ENCODE measurements at places on chromosomes 3 and 15.

- no peak for DNase-seq
These were observed 17.2 kb upstream of the ANKDD1A start for GRCh38 chr15:64894395-64895056.

DNA sequence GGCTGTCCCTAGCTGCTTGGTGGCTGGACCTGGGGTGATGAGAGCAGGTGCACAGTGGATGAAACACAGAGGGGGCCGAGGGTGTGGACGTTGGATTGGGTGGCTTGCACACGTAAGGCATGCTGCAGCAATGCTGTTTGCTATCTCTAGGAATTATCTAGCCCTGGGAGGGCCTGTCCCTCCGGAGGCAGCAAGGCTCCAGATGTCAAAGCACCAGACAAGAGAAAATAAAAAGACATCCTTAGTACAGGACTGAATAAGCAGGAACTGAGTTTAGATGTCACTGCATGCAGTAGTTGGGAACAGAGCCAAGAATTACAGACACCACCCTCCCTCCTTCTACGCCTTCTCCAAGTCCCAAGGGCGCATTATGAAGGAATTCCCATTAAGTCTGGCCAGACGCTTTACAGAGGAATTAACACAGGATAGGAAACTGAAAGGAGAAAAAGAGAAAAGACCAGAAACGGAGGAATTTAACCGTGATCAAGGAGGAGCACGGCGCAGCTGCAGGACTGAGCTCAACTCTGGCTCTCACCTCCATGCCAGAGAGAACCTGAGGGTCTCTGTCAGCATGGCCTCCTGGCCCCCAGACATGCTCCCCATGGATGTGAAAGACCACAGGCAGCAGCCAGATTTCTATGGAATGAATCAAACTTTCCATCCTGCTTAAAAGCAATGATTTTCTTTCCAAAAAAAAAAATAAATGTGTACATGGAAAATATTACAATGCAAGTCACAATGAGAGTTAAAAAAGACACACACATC, 13.8 kb downstream of the ATP10A start:
- DNase-seq, result no peak

DNA sequence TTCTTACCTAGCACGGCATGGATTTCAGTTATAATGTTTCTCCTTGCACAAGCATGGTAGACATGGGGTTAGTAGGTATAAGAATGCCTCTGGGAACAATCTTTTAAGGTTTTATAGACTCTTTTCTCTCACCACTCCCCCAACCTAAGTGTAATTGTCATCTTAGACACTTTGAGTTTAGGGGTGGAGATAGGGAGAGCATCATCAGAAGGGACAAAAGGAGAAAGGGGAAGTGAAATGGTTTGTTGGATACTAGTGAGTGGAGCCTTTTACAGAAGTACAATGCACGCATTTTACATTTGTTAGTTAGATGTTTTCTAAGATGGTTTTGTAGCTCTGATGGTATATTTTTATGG, 189.2 kb downstream of the TP63 start:
- no peak for DNase-seq

GRCh38 chr3:144033863-144034262, 62.2 kb downstream of the DIPK2A start:
- no peak for DNase-seq

- no peak for DNase-seq
These were observed 405.5 kb downstream of the SHQ1 start for GRCh38 chr3:72442759-72443158.

DNA sequence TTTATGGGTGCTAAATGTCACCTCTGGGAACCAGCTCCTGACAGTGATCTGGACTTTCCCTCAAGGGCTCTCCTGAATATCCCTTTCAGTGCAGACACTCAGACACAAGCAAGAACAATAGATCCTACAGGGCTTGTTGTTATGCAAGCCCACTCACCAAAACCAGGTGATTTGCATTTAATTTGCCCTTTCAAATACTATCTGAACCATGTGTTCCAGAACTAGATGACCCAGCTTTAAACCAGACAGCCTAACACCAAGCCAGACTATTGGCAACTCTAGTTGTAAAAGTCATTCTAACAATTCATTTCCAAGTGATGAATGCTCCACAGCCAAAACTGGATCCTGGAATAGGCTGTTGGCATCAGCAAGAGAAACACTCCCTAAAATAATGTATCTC, 5.6 kb upstream of the ATP8B4 start:
- no peak for DNase-seq

GRCh38 chr3:106797461-106797860, 579.8 kb upstream of the CCDC54 start:
- DNase-seq, result no peak

- no peak for DNase-seq
These were observed 88.9 kb downstream of the PTPRG start for GRCh38 chr3:61650276-61650675.

DNA sequence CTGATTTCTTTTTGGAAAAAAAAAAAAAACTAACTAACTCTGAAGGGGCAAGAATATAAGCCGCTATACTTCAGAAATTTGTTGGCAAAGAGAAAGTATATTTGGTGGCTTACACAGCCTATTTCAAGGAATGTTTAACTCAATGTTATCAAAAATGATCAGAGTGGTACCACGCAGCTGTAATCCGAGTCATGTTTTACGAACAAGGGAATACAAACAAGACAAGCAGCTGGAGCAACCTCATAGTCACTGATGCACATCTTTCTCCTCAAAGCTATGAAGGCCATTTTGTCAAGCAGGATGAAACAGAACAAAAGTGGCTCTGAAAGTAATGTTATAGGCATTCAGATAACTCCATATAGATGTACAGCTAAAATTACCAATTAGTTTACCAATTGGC, 81.2 kb downstream of the SCAPER start:
- no peak for DNase-seq

DNA sequence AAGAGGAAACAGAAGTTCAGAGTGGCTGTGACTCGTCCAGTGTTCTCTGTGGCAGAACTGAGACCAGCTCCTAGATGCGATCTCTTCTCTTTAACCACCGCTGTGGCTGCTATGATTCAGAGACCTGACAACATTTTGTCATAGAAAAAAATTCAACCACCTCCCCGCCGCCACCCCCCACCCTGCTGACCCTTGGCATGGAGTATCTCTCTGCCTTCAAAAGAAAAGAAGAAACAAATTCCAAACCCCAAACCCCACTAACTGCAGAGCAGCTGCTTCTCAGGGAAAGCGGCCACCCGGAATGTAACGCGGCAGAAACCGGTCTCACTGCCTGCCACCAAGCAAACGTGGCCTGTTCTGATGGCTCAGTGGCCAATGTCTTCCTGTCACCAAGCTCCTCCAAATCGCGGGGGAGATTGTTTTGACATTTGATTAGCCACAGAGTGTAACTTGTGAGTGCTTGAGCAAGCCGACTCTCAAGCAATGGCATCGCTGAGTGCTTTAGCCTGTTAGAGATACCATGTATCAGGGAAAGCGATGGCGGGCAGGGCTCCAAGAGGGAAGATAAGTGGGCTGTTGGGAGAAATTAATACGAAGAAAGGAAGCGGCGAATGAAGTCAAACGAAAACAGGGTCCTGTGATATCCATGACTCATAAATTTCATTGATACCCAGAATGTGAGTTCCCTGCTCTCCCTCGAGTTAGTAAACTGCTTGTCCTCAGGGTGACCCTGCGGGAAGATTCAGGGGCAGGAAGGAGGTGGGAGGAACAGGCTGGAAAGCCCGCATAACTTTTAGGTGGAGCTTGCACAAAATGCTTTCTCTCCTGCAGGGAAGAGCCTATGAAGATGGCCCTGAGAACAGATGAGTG, 44.8 kb upstream of the TLE3 start:
- DNase-seq, result no peak

GRCh38 chr15:78730955-78731354, 80.3 kb downstream of the ADAMTS7 start:
- DNase-seq, result no peak

- no peak for DNase-seq
These were observed 337.2 kb upstream of the RARB start for GRCh38 chr3:25090698-25091453.

- no peak for DNase-seq
These were observed 126.5 kb upstream of the THBS1 start for GRCh38 chr15:39454189-39454986.

GRCh38 chr15:79535536-79535935, 103.4 kb downstream of the MINAR1 start:
- DNase-seq, result no peak

GRCh38 chr3:143810166-143810952, 37.9 kb downstream of the SLC9A9 start:
- DNase-seq, result no peak

Data from HS-27A (cell line).